ENCODE measurements at places on chromosomes 3 and 15.

- DNase-seq: no peak
These were observed 95.0 kb downstream of the MYLK start for GRCh38 chr3:123789160-123789559.

DNA sequence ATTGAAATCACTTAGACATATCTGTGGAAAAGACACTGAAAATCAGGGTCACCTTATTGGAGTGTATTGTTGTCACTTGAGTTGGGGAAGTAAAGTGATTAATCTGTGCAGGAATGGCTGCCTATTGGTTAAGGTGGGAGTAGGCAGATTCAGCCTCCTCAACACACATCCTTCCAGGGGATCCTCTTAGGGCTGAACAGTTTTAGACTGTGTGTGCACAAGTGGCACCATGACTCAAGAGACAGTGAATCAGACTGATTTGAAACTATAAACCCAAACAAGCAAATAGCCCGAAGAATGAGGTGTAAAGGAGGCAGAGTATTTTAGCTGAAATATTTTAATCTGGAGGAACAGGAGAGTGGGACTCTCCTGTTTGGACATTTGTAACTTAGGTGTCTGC is 4.9 kb downstream of the ABHD17C start:
- no peak for DNase-seq

DNA sequence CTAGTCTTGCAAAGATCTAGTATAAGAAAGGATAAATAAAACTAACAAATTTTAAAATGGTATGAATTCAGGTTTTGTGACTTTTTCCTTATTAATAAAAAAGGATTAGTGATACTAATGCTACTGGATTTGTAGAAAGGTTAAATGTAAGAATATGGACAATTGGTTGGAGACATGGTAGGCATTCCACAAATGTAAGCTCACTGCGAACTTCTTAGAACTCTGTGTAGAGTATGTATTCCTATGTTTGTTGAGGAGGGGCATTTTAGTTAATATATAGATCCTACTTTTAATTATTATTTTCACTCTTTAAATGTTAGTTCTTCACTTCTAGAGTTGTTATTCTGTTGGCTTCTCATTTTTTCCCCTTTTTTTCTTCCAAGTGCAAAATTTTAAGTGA is 414.3 kb downstream of the RBMS3 start:
- DNase-seq: no peak

- no peak for DNase-seq
These were observed 12.7 kb upstream of the LMCD1 start for GRCh38 chr3:8488877-8489276.

DNA sequence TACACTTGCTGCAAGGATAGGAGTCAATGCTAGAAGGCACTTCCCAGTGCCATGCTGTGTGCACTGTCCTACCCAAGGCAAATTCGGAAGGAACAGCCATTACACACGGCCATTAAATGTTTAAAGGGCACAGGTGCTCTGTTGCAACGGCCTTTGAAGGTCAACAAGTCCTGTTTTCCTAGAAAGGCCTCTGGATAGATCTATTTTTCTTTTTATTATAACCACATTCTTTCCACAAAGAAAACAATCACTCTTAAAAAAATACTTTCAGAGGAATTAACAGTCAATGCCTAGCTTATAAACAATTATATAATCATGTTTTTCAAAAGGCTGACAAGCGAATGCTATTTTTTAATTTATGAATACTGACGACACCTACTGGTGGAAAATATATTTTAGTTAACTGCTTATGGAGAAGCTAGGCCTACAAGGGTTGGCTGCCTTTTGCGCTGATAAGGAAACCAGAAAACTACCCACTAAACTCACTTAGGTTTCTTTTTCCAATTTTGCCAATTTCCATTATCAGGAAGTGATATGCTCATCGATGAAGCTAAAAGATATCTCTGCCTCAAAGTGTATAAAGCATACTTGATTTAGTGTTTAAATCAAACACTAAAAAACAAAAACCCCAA is 2.4 kb downstream of the ARHGEF3 start:
- no peak for DNase-seq

DNA sequence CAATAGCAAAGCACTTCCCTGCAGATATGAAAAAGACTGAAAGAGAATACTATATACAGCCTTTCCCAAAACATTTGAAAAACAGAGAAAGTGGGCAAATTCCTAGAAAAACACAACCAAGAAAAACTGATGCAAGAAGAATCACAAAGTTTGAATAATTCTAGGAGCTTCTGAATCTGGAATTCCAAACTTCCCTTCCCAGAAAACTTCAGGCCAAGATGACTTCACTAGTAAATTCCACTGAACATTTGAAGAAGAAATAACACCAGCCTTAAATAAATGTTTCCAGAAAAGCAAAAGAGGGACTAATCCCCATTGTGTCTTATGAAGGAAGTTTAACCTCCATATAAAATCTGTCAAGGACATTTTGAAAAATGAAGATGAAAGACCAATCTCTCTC is 15.8 kb upstream of the NSMCE3 start:
- no peak for DNase-seq

GRCh38 chr3:122671553-122671952 is 9.1 kb upstream of the PARP14 start:
- DNase-seq: no peak

DNA sequence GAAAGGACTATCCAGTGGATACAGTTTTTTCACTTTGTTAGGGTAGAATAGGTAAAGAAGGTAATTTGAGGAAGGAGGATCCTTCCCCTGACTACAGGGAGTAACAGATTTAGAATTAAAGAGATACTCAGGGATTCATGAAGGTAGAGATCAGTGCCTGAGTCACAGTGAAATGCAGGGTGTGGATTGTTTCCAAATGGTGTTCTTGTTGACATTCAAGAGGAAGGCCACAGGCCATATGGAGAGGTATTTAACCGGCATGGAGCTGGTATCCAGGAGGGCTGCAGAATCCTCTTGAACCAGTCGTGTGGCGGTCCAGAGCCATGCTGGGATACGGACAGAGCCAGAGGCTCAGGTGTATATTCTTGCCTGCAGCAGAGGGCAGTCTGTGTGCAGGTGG is 28.2 kb downstream of the GYG1 start:
- DNase-seq: no peak

- no peak for DNase-seq
These were observed 66.8 kb downstream of the CPN2 start for GRCh38 chr3:194284351-194284750.

DNA sequence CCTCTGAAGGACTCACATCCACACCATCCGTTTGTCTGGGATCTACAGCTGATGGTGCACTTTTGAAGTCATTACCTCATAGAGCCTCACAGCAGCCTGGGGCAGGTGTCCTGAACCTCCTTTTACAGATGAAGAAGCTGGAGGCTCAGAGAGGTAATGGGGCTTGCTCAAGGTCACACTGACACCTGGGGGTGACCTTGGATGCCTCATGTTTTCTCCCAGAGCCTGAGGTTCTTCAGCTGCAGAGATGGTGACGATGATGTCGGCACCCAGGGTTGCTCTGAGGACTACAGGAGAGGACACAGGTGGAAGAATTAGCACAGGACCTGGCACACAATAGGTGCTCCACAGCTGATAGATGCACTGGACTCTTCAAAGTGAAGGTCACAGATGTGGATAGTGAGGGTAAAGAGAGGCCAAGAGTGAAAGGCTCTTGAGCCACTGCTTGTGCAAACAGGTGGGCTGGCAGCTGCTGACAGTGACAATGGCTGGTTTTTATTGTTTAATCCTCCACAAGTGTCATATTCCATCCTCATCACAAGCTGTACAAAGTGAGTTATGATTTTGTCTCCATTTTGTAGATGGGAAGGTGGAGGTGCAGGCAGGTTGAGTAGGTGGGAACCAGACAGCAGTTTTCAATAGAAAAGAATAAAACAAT is 17.4 kb upstream of the ATP2B2 start:
- DNase-seq: no peak

- no peak for DNase-seq
These were observed 283.0 kb upstream of the VEPH1 start for GRCh38 chr3:157786211-157786610.

- DNase-seq: no peak
These were observed 90.2 kb upstream of the PRR20G start for GRCh38 chr3:127377801-127378655.

DNA sequence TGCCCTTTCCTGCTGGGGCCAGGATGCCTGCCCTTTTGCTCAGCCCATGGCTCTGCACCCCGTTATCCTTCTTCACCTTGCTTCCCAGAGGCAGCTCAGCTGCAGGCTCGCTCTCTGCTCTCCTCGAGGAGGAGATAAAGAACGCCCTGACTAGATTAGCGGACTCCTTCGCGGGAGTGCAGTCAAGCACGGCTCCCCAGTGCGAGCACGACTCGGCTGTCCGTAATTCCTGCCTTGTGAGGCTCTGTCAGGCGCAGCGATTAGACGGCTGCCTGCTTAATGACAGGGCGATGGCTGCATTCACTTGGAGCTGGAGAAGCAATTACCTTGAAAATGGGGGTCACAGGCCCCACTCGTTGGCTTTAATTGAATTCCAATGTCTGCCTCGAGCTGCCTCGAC is 25.9 kb downstream of the TLE3 start:
- no peak for DNase-seq

GRCh38 chr15:58707397-58707796 is 42.1 kb downstream of the ADAM10 start:
- DNase-seq: no peak

DNA sequence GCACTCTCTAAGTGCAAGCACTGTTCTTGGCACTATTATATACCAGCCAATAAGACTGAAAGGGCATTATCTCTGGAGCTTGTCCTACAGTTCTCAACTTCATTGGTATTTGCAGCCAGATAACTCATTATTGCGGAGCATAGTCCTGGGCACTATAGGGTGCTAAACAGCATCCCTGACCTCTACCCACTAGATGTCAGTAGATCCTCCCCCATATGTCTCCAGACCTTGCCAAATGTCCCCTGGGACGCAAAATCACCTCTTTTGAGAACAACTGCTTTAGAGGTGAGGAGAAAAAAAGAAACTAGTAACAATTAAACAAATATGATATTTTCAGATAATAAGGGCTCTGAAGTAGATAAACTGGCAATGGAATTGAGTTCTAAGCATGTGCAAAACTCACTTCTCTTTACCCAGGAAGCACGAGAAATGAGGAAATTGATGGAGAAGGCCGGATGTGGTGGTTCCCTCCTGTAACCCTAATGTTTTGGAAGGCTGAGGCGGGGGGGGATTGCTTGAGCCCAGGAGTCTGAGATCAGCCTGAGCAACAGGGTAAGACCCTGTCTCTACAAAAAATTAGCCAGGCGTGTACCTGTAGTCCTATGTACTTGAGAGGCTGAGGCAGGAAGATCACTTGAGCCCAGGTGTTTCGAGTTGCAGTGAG is 61.4 kb downstream of the FRMD4B start:
- no peak for DNase-seq

GRCh38 chr3:43894176-43895049 is 203.7 kb downstream of the ABHD5 start:
- peak; percentile 57 for DNase-seq

GRCh38 chr3:141305436-141305835 is 62.9 kb upstream of the ZBTB38 start:
- no peak for DNase-seq

- no peak for DNase-seq
These were observed 9.4 kb upstream of the ALAS1 start for GRCh38 chr3:52188556-52188955.

- no peak for DNase-seq
These were observed 55.4 kb downstream of the EOMES start for GRCh38 chr3:27666708-27667107.

DNA sequence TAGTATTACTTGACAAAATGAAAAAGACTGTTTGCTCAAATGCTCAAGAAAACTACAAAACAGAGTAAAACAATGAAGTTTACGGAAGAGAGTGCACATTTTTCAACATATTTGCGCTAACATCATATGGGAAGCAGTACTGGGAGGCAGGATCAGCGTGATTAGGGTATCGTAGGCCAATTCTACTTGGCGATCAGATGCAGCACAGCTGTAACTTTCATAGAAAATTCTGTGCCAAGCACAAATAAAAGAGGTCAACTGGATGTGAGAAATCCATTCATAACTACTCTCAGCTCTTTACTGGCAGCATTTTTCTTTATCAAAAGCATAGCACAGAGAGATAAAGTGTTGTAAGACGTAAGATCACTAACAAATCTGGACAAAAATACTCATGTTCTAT is 1196.3 kb upstream of the GBE1 start:
- no peak for DNase-seq

GRCh38 chr15:42621996-42622925 is 46.9 kb downstream of the STARD9 start:
- DNase-seq: no peak

- no peak for DNase-seq
These were observed 22.0 kb downstream of the OR5H15 start for GRCh38 chr3:98188545-98188944.

- DNase-seq: no peak
These were observed 246.5 kb upstream of the GOLIM4 start for GRCh38 chr3:168341956-168342936.

- DNase-seq: no peak
These were observed 22.5 kb downstream of the ALS2CL start for GRCh38 chr3:46670891-46671427.

- no peak for DNase-seq
These were observed 10.5 kb downstream of the HDDC3 start for GRCh38 chr15:90921887-90922286.

DNA sequence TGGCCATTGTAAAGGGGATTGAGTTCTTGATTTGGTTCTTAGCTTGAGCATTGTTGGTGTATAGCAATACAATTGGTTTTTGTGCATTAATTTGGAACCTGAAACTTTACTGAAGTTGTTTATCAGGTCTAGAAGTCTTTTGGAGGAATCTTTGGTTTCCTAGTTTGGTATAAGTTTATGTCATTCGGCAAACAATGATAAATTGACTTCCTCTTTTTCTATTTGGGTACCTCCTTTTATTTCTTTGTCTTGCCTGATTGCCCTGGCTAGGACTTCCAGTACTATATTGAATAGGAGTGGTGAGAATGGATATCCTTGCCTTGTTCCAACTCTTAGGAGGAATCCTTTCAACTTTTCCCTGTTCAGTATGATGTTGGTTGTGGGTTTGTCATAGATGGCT is 32.1 kb downstream of the SPESP1 start:
- DNase-seq: no peak

GRCh38 chr15:66746231-66746605 is 44.2 kb downstream of the SMAD6 start:
- DNase-seq: no peak

- no peak for DNase-seq
These were observed 439.2 kb downstream of the MCTP2 start for GRCh38 chr15:94670438-94671034.

DNA sequence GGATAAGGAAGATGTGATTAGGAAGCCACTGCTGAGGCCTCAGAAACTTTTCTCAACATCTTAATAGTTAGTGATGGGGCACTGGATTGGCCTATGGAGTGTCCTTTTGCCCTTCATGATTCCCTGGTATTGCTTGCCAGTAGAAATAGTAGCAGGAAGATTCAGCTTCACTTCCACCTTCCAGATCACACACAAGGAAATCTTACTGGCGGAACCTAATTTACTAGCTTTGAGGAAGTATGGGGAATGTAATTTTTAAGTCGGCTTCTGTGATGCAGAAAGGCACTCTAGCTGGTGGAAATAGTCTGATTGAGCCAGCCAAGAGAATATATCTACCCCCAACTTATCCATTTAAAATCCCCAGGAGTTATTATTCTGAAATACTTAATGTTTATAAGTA is 46.5 kb downstream of the LPP start:
- no peak for DNase-seq

All from activated T-cell treated with anti-CD3 and anti-CD28 coated beads for 48 hours (primary cell).